ENCODE measurements at places on chromosomes 7 and 10. TPM values are rescaled to one million over a fixed set of nuclear protein-coding genes. Genes with fewer than 3 reads are reported as not detected.
A peak's percentile ranks its signal among the peaks of the same experiment; 100 is the strongest.

- no peak overlapping the region for H3K27ac ChIP-seq
- no peak for DNase-seq
- no peaks in the 10 kb centered on the region for H3K4me1 ChIP-seq
- H3K4me3 ChIP-seq: no peak overlapping the region
- H3K27me3 ChIP-seq: no peaks in the 10 kb centered on the region
Observed at GRCh38 chr7:143733876-143734275, 23.6 kb downstream of the CTAGE6 start.

GRCh38 chr10:14056610-14057332 lies 274.0 kb downstream of the FRMD4A start:
- no peaks in the 10 kb centered on the region for H3K36me3 ChIP-seq
- no peak overlapping the region for H3K4me3 ChIP-seq
- peak overlapping the region; percentile 60 for H3K27ac ChIP-seq
- peaks cover 5% of the 10 kb centered on the region for H3K4me1 ChIP-seq
- DNase-seq: no peak
- no peaks in the 10 kb centered on the region for H3K27me3 ChIP-seq

DNA sequence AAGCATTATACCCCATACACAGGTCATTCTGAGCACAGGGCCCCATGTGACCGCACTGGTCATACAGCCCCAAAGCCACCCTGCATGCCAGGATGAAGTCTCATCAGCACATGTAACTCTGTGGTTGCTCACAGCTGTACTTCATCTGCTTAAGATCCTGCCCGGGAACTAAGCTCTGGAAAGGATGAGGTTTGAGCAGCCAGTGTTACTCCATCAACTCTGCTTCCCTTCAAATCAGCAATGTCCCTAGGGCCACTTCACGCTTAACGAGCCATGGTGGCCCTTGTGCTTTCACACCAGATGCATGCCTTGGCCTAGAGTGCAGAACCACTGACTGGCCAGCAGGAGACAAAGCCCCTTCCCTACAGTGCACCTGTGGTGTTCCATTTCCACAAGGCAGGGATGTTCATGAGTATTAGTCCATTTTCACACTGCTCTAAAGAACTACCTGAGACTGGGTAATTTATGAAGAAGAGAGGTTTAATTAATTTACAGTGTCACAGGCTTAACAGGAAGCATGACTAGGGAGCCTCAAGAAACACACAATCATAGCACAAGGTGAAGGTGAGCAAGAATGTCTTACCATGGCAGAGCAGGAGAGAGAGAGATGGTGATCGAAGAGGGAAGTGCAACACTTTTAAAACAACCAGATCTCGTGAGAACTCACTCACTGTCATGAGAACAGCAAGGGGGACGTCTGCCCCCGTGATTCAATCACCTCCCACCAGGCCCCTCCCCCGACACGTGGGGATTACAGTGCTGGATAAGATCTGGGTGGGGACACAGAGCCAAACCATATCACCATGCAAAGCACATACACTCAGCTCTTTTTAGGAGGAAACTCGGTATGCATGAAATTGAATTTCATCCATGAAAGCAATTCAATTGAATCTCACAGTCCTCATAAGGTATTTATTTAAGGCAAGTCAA lies 149.0 kb upstream of the CDCA7L start:
- no peak overlapping the region for H3K4me3 ChIP-seq
- H3K27me3 ChIP-seq: no peaks in the 10 kb centered on the region
- no peaks in the 10 kb centered on the region for H3K4me1 ChIP-seq
- no peak for DNase-seq

- H3K27me3 ChIP-seq: no peaks in the 10 kb centered on the region
- H3K4me3 ChIP-seq: no peak overlapping the region
- no peak for DNase-seq
- no peaks in the 10 kb centered on the region for H3K4me1 ChIP-seq
- H3K36me3 ChIP-seq: no peaks in the 10 kb centered on the region
- no peak overlapping the region for H3K27ac ChIP-seq
Observed at GRCh38 chr7:20861468-20861867, 74.8 kb upstream of the SP8 start.

DNA sequence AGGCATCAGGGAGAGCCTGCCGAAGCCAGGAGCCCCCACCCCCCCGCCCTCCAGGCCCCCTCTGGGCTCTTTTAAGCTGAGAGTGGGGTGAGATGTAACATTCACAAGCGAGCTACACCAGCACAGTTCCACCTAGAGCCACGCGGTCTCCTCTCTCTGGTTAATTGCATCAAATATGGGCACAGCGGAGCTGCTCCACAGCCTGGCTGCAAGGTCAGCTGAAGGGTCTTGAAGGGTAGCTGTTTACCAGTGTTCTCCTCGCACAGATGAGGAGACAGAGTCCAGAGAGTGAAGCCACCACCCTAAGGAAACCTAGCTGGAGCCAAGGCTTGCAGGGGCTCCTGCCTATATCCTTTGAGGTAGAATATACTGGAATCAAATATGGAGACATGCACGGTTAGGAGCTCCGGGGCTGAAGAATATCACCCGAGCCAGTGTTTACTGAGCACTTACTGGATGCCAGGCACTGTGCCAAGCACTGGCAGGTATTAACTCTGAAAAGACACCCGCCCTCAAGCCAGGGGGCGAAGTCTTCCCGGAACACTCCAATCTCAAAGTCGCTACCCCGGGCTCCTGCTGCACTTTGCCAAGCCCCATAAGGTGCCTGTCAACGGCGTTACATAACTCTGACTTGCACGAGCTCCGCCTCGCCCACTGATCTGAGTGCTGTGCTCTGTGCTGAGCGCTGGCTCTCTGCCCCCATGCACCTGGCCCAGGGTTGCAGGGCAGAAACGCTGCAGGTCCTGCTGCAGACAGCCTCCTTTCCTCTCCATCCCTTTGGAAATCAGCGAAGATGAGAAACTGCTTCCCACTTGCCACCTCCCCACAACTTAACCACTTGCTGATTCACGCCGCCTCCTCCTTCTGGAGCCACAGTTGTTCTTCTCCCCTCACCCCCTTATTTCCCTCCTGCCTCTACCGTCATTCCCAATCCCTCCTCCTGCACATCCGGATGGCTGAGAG lies 5.4 kb downstream of the CHST15 start:
- peaks cover 36% of the 10 kb centered on the region for H3K4me1 ChIP-seq
- no peaks in the 10 kb centered on the region for H3K27me3 ChIP-seq
- H3K27ac ChIP-seq: peak overlapping the region; percentile 55
- DNase-seq: peak; percentile 89
- no peak overlapping the region for H3K4me3 ChIP-seq
- H3K36me3 ChIP-seq: no peaks in the 10 kb centered on the region

Gene PAPOLB
- total RNA-seq: 0.38 TPM
